ENCODE measurements at places on chromosomes 3 and 15. TPM values are rescaled to one million over a fixed set of nuclear protein-coding genes. Genes with fewer than 3 reads are reported as not detected.

- peak; percentile 70 for DNase-seq
These were observed 15.6 kb upstream of the RAF1 start for GRCh38 chr3:12679468-12679867.

Gene HYAL1
- 0.49 TPM for polyA plus RNA-seq

- DNase-seq, result no peak
These were observed 95.5 kb downstream of the FHIT start for GRCh38 chr3:61155701-61156292.

- peak; percentile 68 for DNase-seq
These were observed 161.6 kb downstream of the GAP43 start for GRCh38 chr3:115784739-115785536.

DNA sequence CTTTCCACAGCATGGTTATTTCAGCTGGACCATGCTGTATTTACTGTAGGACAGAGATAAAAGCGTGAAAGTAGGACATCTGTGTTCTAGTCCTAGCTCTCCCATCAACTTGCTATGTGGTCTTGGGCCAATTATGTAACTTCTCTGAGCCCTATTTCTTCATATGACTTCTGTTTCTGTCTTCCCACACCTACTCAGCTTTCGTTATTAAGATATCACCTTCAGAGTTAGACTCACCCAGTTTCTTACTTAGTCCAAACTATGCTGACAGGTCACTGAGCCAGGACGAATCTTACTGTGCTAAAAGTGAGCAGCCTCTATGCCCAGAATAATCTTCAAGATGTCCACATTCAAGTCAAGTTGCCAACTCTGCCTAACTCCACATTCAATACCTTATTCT is 283.7 kb downstream of the IL5RA start:
- no peak for DNase-seq
